ENCODE measurements at places on chromosomes 7 and 10. TPM values are rescaled to one million over a fixed set of nuclear protein-coding genes. Genes with fewer than 3 reads are reported as not detected.

DNA sequence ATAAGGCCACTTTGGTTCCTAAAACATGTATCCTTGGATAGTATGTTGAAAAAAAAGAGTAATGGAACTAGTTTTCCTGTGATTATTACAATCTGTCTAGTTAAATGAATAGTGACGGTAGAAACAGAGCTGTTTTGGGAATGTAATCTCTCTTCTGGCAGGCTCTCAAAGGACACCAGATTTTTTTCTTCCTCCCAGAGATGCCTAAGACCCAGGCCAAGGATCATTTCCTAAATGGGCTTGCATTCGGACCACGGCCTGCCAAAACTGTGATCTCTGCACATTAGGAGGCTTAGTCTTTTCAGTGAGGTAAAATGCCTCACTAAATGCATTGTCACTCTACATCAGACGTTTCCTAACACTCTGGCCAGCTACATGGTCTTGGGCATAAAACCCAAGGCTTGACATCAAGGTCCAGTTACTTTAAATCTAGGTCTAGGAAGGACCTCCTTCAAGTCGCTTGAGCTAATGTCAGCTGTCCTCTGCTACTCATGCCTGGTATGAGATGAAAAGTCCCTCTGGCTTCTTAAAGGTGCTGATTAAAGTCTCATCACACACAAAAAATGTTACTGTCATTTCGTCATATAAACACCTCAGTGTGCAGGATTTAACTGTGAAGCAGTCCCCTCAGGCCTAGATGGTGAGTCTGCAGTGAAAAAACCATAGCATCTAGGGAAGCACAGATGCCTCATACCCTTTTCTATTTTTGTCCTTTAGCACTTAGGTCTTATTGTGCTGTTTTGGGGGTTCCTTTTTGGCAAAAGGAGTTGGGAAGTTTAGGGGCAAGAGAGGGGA lies 47.7 kb downstream of the DLD start:
- no peak for DNase-seq

DNA sequence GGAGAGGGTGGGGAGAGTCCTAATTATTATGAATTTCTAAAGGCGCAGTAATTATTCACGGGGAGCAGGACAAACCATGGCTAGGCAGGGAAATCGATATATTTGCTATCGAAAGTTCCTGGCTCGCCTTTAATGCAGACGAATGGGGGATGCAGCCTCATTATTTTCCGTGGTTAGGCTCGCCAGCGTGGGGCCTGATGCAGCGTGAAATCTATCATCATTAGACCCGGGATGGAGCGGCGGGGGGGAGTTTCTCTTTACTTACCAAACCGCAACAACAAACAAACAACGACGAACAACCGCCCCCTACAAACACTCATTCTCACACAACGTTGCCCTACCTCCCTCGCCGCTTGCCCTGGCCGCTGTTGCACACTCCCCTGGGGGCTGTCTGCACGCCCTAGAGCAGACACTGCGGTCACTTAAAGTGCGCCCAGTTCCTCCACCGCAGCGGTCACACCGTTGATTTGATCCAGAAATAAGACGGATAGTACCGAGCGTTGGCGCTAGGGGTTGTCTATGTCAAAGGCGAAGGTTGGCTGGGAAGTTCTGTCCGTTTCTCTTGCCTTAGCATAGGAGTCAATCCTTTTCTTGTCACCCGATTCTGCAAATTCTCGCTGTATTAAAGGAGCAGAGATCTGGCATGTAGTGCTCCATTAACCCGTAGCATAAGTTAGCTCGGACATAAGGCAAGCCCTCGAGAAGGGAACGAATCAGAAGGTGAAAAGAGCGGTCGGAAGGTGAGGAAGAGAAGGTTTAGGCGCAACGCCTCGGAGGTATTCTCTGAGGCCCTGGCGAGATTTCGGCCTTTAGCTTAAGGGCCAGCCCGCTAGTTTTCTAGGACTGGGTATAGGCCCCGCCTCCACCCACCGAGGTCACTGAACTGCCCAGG lies 10.4 kb downstream of the NXPH1 start:
- no peak for DNase-seq

- no peak for DNase-seq
Observed at GRCh38 chr7:21749378-21749777, 196.3 kb downstream of the CDCA7L start.

OR6V1 gene
- not detected for polyA plus RNA-seq

PRTFDC1 gene
- polyA plus RNA-seq, result 41.3 TPM

CYP3A7 gene
- polyA plus RNA-seq, result 0.91 TPM

DNA sequence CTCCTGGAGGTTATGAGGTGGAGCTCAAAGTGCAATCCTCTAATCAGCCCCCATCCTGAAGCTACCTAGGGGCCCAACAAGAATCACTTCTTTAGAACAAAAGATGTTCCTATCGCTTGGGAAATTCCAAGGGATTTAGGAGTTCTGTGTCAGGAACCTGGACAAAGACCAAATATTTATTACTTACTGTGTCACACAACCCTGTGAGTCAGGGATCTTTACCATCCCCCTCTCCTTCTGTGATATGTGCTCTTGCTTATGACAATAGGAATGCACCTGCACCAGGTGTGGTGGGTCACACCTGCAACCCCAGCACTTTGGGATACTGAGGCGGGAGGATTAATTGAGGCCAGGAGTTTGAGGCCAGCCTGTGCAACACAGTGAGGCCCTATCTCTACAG lies 485.8 kb downstream of the PLXDC2 start:
- DNase-seq, result no peak

NPSR1 gene
- polyA plus RNA-seq, result 0.21 TPM

GRCh38 chr10:104441329-104442000 lies 87.8 kb downstream of the CFAP58 start:
- no peak for DNase-seq

GRM8 gene
- 9.4 TPM for polyA plus RNA-seq

DNA sequence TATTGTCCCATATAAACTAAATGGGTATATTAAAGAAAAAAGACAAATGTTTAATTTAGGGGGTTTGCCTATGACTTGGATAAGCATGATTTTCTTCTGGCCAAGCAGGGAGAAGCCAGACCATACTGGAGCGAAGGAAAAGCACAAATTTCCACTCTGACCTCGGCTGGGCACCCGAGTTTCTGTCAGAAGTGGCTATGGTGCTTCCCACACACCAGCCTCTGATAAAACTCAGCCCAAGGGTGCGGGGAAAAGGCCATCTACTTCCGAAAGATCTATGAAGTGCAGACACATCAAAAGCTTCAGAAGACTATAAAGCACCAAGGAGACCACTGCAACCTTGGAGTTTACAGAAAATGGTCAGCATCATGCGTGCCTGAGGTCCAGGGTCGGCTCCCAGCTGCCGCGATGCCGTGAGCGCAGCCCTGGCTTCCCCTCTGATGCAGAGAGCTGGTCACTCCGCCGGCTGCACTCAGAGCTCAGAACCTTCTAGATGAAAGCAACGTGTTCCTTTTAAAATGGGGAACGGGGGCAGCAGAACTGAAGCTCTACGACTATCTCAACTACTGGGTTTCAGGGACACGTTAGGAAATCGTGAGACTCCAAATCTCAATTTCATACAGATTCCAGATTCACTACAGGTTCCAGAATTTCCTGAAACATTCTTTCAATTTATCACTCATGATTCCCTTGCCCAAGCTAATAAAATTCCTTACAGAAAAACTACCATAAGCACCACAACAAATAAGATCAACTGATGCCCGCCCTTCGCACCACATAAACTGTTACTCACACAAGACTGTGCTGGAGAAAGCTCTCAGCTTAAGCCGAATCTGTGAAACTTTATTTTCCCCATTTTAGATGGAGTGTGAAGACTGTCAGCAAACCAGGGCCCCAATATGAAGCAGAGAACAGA lies 84.5 kb downstream of the DIP2C start:
- DNase-seq, result no peak

- DNase-seq, result no peak
Observed at GRCh38 chr7:27178366-27178765, 4.2 kb upstream of the HOXA10 start.

All from renal cortex interstitium (tissue), 15 donors.